ENCODE measurements at places on chromosomes 16 and 17.

DNA sequence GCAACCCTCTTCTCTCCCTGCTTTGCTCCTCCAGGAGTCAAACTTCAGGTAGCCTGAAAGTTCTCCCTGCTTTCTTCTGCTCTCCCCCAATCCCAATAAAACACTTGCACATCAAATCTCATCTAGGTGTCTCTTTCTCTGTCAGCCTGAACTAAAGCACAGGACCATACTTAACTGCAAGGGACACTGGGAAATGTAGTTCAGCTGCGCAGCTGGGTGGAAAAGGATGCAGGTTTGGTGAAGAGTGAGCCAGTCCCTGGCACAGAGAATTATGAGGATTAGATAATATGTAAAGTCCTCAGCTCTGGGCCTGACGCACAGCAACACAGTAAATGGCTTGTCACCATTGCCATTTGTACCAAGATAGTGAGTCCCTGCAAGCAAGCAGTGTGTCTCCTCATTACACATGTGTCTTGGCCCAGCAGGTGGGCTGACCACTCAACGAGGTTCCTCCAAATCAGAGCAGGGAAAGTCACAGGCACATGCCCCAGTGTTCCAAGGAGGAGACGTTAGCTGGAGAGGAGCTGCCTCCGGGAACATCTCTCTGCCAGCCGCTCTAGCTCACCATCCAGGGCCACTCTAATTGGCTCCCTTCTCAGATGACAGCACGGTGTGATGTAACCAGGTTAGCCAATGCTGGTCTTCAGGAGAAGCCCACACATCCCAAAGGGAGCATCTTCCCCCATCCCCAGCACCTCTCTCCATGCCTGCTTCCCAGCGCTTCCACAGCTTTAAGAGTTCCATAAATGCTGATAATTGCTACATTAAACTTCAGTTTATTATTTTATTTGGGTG lies 29.7 kb upstream of the IRX3 start:
- DNase-seq, result peak; percentile 35

GRCh38 chr16:88633684-88634140 lies 4.7 kb upstream of the IL17C start:
- DNase-seq, result no peak

DNA sequence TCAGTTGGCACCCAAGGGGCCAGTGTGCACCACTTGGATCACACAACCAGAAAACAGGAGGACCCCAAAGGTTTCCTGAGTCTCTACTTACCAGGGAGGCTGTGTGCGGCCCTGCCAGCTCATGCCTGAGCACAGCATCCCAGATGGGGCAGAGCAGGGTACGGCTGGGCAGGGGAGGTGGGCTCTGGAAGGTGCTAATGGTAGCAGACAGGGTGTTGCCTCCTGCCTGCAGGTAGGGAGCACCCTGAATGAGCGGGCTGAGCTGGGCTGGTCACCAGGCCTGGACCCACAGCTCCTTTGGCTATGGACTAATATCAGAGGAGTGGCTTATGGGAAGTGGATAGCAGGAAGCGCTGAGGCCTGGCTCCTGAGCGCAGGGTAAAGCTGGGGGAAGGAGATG lies 14.6 kb downstream of the RECQL5 start:
- DNase-seq, result peak; percentile 39

DNA sequence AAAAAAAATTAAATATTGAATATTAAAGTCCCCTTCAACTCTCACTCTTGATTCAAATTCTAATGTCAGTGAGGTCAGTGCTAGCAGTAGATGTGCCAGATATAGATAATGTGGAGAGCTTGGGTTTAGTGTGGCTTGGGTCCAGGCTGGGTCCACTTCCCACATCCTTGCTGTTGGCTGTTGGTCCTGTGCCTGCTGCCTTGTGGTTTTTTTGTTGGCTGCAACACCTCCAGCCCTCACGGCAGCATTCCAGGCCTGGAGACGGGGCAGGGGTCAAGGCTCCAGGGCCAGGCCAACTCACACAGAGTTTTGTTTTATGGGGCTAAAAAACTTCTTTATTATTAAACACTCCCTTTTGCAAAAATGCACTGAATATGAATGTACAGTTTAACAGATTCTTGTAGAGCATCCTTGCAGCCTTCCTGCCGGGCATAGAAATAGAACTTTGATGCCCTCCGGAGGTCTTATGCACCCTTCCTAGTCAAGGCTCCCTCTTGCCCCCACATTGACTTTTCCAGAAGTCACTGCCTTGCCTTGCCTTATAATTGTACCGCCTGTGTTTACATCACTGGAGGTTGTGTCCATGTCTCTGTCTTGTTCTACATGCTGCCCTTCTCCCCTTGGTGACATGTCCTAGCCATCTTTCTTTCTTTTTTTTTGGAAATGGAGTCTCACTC lies 25.5 kb upstream of the MYO15B start:
- no peak for DNase-seq

- no peak for DNase-seq
These were observed 619 bp downstream of the CACNB1 start for GRCh38 chr17:39196808-39197291.

DNA sequence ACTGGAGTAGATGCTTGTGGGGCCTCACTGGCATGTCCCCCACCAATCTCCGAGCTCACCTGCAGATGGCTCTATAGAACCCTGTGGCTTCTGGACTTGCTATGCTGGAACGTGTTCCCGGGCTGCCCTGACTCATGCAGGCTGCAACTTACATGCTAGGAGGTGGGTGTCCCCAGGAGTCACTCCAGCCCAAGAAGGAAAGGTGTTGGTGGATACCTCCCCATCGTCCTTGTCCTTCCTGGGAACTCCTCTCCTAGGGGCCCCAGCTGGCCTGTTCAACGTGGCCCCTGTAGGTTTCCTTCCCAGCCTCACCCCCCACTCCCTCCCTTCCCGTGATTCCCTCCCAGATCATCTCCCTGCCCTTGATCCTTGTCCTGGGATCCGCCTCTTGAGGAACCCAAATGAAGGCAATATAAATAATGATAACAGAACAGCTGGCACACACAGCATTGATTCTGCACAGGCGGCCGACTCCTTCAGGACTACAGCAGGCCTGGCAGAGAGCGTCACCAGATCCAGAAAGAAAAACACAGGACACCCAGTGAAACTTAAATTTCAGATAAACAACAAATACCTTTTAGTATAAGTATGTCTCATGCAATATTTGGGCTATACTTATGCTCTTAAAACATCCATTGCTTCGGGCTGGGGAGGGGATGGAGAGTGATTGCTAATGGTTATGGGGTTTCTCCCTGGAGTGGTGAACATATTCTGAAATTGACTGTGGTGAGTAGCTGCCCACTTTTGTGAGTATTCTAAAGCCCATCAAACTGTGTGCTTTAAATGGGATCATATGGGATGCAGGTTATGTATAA lies 221.1 kb upstream of the GSE1 start:
- peak; percentile 62 for DNase-seq

GRCh38 chr16:63241497-63242028 lies 1205.3 kb upstream of the CDH8 start:
- no peak for DNase-seq

GRCh38 chr17:55673743-55674506 lies 48.7 kb downstream of the TMEM100 start:
- DNase-seq, result no peak

DNA sequence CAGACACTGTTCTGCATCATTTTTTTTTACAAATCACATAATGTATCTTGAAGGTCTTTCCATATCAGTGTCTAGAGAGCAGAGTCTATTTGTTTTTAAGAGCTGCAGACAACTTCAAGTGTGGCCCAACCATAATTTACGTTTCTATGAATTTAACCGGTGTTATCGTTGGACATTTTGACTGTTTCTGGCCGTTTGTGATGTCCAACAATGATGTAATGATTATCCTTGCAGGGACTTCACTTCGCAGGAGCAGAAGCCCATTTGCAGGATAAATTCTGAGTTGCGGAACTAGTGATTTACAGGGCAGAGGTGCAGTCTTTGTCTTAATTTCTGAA lies 26.9 kb upstream of the HLF start:
- DNase-seq, result no peak

- DNase-seq, result no peak
These were observed 5.2 kb downstream of the LITAFD start for GRCh38 chr16:8887431-8887765.

DNA sequence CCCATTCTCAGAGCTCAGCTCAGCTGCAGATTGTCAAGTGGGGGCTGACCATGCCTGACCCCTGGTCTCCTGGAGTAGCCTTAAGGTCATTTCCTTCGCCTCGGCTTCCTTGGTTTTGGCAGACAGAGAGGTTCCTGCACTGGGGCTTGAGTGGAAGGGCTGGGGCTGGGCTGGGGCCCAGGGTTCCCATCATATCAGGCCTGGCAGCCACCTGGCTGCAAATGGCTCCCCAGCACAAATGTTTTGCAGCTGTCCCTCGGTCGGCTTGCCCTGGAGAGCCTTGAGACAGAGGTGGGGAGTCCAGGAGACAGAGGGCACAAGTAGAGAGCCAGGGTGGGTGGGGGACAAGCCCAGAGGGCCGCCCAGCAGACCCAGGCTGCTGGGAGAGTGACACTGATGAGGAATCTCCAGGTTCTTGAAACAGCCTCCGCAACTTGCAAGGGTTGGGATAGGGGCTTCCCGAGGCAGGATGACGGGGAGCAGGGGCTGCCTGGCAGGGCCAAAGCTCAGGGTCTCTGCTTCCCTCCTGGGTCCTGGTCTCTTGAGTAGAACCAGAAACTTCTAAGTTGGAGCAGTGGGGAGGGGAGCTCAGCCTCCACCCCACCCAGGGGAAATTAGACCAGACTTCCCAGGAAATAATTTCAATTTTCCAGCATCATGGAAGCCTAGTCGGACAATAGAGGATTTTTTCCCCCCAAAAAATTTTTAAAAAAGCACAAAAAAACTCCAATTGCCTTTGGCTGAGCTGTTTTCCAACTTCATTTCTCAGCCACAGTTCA lies 19.3 kb downstream of the IGFBP4 start:
- DNase-seq, result peak; percentile 67

DNA sequence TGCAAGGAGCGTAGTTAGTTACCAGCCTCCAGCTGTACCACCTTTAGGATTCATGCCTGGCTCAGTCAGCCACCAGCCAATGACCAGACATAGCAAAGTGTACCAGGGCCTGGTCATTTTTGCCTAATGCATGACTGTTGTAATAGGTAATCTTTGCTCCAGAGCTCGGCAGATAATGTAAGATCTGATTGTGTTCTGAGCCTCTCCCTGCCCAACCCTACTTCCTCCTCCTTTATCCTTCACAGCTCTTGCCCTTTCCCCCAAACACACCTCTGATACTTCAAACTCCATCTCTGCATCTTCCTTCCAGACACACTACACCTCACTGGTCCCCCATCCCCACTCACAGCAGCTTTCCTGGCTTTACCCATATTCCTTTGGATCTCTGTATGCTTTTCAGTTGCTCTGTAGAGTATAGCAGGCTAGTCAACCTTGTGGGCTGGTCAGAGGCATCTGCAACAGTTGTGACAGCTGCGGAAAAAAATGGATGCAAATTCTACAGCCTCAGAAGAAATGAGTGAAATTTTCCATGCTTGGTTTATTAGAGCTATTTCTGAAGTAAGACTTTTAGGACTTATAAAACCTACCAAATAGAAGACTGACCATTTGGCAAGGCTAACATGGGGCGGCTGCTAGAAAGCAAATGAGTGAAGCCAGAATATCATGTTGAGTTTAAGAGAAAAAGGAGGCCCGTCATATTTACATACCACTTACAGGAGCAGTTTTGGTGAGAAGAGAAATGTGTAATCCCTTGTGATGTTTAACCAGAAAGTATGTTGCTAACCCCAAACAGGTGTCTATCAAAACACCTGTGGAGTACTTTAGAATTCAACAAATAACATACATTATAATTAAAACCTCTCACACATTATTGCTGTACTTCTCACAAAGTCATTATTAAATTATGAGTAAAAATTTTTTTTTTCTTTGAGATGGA lies 19.9 kb upstream of the C16orf87 start:
- no peak for DNase-seq

GRCh38 chr16:89375021-89375420 lies 115.3 kb downstream of the ANKRD11 start:
- no peak for DNase-seq

DNA sequence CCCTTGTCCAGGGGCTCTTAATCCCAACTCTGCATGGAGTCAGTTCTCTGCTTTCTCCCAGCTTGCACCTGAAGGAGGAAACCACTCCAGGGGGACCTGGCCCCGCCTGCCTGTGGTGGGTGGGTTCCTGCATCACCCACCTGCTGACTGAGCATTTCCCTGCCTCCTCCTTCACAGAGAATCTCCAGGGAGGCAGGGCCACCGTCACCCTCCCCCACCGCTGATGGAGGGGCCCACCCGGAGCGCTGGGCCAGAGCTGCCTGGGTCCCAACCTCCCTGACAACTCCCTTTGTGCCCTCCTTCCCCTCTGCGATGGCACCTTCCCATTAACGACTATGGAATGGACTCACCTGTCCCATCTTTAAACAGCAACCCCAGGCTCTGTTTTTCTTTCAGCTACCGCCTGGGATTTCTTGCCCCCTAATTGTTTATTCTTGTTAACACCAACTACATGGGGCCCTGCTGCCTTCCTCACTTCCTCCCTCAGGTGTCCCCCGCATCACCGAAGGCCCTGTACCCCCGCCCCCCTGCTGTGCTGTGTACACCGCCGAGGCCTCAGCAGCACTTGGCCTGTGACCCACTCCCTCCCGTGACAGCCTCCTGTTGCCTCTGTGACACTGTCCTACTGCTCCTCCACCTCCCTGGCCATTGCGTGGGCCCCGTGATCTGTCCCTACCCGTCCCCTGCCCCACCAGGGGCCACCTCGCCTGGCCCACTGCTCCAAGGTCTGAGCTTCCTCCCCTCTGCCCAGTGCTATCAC lies 842 bp upstream of the TEDC2 start:
- DNase-seq, result no peak

- DNase-seq, result no peak
These were observed 17.5 kb upstream of the DLX4 start for GRCh38 chr17:49951362-49952082.

DNA sequence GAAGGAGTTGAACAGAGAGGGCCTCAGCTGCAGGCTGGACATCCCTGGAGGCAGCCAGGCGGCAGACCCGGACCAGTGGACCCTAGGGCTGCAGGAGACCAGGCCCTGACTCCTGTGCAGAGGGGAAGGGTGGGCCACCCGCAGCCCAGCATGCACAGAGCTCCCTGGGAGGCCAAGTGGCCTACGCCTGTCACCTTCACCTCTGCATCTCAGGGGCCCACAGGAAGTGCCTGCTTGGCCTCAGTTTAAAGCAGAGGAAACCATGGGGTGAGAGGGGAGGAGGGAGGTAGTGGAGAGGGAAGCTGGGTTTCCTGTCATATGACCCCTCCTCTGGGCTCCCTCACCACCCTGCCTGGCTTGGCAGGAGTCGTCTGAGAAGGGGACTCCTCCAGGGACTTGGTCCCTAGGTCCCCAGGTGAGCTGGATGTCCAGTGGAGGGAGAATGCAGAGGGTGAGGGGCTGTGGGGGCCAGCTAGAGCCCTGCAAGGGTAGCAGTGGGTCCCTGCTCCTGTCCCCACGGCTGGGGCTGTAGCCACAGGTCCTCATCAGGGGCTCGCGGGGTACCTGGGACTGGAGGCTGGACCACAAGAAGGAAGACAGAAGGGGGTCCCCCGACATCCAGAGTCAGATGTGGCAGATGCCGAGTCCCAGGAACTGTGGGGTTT lies at the start of gene TMC8:
Gene TMC8, plus strand, starts transcription at position 335 of the 665 bp plus-strand sequence. CDS start 818 bp downstream, outside the sequence.
- DNase-seq, result no peak

DNA sequence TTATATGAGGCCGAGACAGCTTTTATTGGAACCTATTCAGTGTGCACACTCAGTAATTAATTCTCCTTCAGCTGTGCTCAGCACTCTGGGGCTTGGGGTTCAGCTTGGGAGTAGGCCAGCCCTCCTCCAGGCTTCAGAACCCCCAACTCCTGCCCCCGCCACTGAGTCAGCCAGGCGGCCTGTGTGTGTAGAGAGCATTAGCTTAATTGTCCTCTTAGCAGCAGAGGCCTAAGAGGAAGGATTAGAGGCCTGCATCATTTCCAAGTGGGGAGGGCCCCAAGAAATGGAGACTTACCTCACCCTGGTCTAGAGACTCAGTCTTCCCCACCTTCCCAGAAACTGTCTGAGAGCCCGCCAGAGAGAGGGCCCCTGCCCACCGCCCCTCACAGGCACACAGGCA lies 772 bp downstream of the PRSS53 start:
- DNase-seq, result no peak

All from sigmoid colon (tissue), 7 donors.